ENCODE measurements at places on chromosomes 12 and 14.

- no peak for DNase-seq
Observed at GRCh38 chr14:73764406-73765280, 50.5 kb upstream of the PNMA1 start.

- no peak for DNase-seq
Observed at GRCh38 chr12:1633459-1633858, 4.4 kb downstream of the WNT5B start.

- no peak for DNase-seq
Observed at GRCh38 chr12:124747426-124748161, 116.1 kb downstream of the SCARB1 start.

DNA sequence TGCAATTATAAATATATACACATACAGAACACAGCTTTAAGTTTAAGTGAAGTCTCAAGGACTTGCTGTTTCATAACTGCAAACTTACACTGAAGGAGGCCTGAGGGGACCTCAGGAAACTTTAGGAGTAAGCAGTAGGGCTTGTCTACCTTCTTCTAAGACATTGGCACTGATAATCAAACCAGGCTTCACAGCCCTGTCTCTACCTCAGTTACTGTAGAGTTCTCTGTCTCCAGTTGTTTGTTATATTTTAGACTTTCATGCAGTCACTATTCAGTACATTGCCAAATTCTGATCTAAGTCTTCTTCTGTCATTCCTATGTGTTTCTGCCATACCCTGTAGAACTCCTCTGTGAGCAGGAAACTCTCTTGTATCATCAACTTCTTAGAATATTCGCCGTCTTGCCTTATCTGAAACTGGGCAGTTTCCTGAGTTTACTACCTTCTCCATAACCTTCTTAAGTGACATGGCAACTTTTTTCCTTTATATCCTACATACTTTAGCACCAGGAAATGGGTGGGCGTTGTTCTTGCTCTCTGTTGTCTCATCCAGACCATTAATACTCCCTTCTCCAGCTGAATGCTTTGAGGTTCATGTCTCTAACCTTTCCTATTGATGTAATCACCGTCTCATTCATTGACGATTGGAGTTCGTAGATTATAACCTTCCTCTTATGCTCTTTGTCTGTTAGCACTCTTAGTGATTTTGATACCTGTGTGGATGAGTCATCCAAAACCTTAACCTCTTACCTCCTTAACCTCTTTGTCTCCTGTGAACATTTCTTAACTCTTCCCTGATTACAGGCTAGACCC, 11.4 kb downstream of the APAF1 start:
- no peak for DNase-seq

DNA sequence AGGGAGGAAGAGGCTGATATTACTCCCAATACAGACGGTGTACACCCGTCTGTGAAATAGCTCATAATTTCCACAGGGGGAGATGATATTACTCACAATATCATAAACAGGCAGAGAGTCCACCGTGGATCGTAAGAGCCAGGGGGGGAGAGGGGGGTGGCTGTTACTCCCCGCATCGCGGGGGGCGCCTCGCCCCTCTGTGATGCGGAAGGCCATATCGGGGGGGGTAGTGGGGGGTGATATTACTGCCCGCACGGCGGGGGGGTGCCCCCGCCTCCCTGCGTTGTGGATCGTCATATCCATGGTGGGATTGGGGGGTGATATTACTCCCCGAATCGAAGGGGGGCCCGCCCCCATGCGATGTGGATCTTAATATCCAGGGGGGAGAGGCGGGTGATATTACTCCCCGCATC, 91.9 kb downstream of the FRMD6 start:
- no peak for DNase-seq

GRCh38 chr12:2629051-2629450, 165.7 kb upstream of the FKBP4 start:
- no peak for DNase-seq

DNA sequence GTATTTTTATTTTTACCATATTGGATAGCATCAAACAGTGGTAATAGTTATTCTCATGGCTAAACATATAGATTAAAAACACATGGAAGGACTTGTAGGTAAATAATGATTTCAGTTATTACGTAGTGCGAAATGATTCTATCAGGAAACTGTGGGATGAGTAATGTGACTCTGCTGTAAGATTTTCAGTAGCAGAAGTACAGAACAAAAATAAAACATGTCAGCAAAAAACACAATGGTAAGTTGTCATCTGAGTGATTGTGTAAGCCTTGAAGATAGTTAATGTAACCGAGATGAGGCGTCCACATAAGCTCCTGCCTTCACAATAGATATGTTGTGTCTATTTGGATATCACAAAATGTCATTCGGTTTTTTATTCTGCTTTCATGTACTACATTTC, 99.8 kb downstream of the BORCS5 start:
- DNase-seq = no peak

DNA sequence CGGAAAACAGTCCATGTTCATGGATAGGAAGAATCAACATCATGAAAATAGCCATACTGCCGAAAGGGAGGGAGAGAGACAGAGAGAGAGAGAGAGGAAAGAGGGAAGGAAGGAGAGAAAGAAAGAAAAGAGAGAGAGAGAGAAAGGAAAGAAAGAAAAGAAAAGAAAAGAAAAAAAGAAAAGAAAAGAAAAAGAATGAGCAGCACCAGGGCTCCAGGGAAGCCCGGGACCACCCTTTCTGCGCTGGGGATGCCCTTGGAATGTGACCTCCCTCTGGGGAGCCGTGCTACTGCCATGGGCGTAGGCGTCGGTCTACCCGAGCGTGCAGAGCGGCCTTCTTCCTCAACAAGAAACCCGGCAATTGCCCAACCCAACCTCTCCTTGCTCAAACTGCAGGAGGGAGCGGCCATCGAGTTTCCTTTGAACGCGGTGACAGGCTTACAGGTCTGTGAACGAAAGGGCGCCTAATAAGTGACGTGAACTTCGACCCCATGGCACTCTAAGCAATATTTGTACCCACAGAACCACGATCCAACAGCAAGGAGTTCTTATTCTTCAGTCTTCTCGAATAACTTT, 16.9 kb downstream of the OR6S1 start:
- DNase-seq = no peak

- DNase-seq = no peak
Observed at GRCh38 chr12:105064564-105065178, 19.6 kb downstream of the ALDH1L2 start.

DNA sequence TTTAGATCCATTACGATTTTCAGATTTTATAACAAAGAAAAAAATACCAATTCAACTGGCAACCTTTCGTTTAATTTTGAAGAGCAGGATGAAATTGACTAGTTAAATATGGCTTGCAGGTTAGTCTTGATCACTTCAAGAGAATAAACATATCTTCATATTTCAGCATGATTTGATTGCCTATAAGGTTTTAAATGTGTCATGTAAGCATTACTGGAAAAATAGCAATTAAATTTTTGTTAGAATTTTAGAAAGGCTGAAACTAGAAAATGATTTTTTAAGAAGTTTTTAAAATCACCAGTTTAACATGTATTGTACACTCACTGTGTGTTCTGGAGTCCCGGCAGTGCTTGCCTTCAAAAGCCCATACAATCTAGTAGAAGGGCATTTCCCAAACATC, 310.2 kb upstream of the DIO2 start:
- no peak for DNase-seq

DNA sequence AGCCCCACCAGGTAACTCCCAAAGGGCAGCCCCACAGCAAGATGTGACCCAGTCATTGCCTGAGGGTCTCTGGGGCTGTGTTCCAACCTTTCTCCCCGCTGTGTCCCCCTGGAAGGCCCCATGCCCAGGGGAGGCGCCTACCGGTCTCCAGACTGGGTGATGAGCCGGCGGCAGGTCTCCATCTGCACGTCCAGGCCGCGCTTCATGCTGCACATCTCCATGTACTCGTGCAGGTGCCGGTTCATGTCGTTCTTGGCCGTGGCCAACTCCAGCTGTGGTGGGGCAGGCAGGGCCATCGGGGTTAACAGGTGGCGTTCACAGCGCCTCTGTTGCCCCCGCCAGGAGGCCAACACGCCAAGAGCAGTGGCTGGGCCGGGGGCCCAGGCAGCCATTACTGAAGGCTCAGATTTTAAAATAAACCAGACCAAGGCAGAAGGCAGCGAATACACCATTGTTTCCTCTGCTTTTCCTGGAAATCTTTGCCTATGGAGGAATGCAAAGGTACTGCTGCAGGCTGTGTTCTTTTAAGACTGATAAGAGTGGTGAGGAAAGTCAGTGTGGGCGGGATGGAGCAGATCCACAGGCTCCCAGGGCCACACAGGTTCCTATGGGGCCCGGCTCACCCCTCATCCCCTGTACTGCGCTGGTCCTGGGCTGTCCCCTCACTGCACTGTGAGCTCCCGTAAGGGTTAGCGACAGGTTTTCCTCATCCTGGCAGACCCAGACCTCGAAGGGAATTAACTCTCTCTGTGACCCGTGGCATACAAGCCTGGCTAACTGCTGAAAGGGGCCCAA, 7.3 kb downstream of the GAPDH start:
- no peak for DNase-seq

GRCh38 chr12:75923964-75924666, 107.5 kb downstream of the PHLDA1 start:
- no peak for DNase-seq

DNA sequence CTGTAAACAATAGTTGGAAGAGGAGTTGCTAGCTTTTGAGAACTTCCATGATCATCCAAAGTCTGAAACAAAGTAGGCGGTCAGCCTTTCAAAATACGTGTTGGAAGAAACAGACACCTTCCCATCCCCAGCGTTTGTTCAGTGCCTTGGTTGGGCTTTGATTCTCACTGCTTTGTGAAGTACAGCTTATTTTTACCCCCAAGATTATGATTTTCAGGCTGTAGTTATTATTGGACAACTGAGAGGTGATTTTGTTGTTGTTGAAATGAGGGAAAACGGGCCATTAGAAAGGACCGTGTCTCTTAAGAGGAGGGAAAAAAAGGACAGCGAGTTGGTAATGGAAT, 921 bp upstream of the CEP83 start:
- no peak for DNase-seq

DNA sequence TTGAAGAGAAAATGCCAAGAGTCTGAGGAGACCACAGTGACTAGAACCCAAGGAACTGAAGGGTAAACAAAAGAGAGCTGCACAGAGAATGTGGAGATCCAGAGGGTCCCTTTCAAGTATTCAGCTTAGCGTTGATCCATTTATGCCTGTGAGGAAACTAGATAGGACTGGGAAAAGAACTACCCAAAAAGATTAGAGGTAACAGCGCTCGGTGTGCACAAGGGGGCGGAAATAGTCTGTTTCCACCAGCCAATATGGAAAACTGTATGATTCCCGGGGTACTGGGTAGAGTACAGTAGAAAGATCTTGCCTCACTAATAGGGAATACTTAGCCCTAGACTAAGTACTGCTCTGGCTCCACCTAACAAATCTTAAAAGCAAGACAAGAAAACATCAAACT, 135.5 kb downstream of the DPF3 start:
- no peak for DNase-seq

GRCh38 chr12:113413488-113413939, 8.7 kb upstream of the SDSL start:
- DNase-seq = no peak

- no peak for DNase-seq
Observed at GRCh38 chr14:32606301-32606700, 277.2 kb downstream of the AKAP6 start.

DNA sequence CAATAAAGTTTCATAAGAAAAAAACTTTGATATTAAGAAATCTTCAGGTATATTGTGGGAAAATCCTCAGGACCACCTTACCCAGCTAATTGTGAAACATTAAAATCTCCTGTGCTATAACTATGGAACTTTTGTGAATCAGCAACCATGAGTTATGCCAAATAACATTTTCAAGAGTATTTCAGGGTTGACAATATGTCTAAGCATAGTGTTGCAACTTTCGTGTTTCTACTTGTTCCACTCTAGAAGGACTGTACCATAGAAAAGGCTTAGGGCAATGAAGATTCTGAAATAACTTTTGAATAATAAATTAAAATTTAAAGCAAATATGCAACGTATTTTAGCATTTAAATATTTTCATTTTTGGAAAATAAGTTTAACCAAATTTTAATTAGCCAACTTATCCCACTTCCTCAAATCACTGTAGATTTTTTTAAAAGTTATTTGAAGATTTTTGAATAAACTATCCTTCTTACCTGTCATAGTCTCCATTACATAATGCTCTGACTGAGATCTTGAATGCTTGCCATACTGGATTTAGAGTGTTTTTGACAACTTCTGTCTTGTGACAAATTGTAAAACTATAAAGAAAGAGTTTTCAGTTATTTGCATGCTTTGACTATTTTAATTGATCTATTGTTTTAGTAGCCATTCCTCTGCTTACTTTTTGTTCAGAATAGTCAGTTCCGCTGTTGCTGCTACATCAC, 143.6 kb downstream of the CPNE8 start:
- no peak for DNase-seq

- DNase-seq = no peak
Observed at GRCh38 chr14:66239589-66239988, 246.6 kb upstream of the CCDC196 start.

DNA sequence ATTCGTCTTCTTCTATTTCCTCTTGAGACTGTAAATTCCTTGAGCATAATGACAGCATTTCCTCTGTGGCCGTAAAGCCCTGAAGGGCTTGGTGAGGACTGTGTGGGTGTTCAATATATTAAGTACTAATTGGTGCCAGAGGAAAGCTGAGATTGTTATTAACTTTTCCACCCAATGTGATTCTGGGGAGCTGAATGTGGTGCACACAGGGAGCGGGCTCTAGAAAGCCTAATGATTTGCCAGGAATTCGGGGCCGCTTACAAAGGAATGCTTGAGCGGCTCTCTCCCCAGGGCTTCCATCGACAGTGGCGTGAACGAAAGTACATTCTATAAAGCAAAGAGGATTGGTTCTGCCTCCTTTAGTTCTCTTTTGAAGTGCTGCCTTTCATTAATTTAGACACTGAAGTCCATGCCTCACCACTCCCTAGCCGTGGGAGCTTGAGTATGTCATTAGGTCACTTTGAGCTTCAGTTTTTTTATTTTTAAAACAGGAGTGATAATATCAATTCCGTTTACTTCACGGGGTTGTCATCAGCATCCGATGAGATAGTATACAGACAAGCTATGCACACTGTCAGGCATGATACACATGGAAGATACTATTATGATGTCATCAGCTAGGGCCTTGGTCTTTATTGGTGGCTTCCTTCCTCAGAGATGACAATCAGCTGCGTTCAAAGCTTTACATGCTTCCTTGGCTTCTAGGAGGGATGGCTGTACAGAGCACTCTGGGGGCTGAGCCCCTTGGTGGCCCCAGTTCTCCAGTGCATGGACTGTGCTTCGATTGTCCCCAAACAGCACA, 11.0 kb upstream of the GSG1 start:
- no peak for DNase-seq

GRCh38 chr14:95519699-95520098, 3.2 kb upstream of the SYNE3 start:
- DNase-seq = no peak

Measured in NCI-H1436 treated with DMSO at 0.1 percent for 48 hours (cell line).